A549 treated with DMSO at 1 μM for 4 hours (cell line): ENCODE measurements at places on chromosomes 6 and 20. TPM values are rescaled to one million over a fixed set of nuclear protein-coding genes. Genes with fewer than 3 reads are reported as not detected.

The EYA2 gene
- 2.2 to 3.7 TPM (median 3.0 TPM) in 5 replicates for total RNA-seq

The MEP1A gene
- not detected in 5 replicates for total RNA-seq

The CDH26 gene
- total RNA-seq, result 0.09 to 0.28 TPM (median 0.12 TPM) in 4 of 5 replicates, not detected in the other

The USP49 gene
- total RNA-seq, result 1.1 to 1.9 TPM (median 1.5 TPM) in 5 replicates

The GPLD1 gene
- 0.84 to 1.1 TPM (median 0.91 TPM) in 5 replicates for total RNA-seq

The HLA-DRB1 gene
- total RNA-seq, result not detected in 5 replicates

The AVP gene
- total RNA-seq, result not detected in 5 replicates

The TINAG gene
- not detected in 5 replicates for total RNA-seq

The VEGFA gene
- 30.6 to 34.4 TPM (median 33.1 TPM) in 5 replicates for total RNA-seq
